ENCODE measurements at places on chromosomes 1 and 21.

DNA sequence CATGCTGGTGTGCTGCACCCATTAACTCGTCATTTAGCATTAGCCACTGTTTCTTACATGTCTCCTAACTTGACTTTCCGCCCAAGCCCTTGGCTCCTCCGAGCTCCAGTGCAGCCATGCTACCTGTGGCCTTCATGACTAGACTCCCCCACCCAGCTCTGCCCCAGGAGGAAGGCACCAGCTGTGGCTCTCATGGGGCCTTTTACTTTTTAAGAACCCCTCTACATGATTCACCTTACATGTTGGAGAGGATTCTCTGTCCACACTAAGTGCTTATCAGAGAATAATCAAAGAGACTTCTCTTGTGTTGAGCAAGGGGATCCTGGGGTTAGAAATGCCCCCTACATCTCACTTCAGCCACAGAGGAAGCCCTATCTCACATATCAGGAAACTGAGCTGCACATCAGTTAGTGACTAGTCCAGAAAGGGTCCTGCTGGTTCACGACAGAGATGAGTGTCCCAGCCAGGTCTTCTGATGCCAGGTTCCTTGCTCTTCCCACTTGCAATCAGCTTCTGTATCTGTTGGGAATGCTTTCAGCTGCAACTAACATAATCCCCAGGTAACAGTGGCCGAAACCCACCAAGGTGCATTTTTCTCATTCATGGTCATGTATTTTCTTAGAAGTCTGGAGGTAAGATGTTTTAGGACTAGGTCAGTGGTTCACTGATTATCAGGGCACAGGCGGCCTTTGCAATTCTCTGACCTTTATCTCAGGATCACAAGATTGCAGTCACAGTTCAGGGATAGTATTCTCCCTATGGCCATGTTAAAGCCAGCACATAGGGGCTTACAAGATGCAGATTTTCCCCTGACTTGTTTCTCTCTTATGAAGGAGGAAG, 45.9 kb downstream of the KLHDC7A start:
- DNase-seq = no peak

GRCh38 chr21:45537111-45537745, 5.0 kb downstream of the SLC19A1 start:
- DNase-seq = no peak

- DNase-seq = no peak
These were observed 14.9 kb upstream of the CTSS start for GRCh38 chr1:150780510-150780909.

DNA sequence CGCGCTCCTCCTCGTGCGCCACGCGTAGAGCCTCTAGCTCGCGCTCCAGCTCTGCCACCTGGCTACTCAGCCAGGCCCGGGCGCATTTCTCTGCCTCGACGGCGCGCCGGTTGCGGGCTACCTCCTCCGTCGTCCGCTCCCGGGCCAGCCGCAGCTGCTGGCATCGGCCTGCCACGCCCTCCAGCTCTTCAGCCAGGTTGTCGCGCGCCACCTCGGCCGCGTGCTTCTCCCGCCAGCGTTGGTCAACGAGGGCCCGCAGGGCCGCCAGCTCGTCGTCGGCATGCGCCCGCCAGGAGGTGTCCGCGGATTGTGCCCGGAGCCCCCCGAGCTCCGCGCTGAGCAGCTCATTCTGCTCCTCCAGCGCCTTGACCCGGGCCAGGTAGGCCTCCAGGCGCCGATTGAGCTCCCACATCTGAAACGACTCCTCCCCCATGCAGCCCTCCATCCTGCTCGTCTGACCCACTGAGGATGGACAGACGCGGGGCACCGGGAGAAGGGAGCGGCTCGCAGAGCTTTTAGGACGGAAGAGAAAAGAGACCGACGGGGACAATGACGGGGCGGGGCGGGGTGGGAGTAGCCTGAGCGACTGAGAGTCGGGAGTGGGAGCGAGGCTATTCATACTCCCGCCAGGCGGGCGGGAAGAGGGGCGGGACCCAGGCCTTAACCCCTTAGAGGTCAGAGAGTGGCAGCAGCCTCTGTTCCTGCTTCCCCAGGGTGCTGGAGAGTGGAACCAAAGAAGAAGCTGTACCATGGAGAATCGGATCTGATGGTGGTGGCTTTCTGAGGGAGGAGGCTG, at the start of gene NES:
TSS of gene NES (minus strand) at position 588 of the 796 bp plus-strand sequence. CDS start at position 445, 143 bp downstream.
- no peak for DNase-seq

- DNase-seq = no peak
These were observed 87.9 kb upstream of the SERTAD4 start for GRCh38 chr1:210144736-210145135.

GRCh38 chr1:35717911-35718476, 690 bp downstream of the C1orf216 start:
- DNase-seq = no peak

Data from stimulated activated CD4-positive, alpha-beta T cell treated with anti-CD3 and anti-CD28 coated beads, TNF-alpha, amount 100 ng/mL, for 1 hour (primary cell).